ENCODE measurements at places on chromosomes 2 and 18.

DNA sequence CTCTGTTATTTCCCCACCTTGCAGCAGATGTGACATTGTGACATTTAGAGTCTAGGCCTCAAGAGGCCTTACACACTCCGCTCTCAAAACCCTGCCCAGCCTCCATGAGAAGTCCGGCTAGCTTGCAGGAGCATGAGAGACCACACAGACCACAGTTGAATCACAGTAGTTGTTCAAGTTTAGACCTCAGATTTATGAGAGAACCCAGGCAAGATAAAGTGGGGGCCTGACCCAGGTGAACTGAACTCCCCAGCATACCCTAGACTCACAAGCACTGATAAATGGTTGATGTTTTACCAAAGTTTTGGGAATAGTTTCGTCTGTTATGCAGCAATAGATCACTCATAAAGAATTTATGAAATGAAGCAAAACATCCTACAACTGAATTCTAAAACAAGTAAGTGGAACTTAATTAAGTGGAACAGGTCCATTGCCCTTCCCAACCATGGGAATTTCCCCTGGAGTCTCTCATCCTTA lies 4.7 kb upstream of the STAT1 start:
- H3K4me3 ChIP-seq: no peak overlapping the region
- H3K4me1 ChIP-seq: peaks cover 24% of the 10 kb centered on the region
- no peaks in the 10 kb centered on the region for H3K27me3 ChIP-seq
- no peak overlapping the region for H3K27ac ChIP-seq
- no peaks in the 10 kb centered on the region for H3K36me3 ChIP-seq

DNA sequence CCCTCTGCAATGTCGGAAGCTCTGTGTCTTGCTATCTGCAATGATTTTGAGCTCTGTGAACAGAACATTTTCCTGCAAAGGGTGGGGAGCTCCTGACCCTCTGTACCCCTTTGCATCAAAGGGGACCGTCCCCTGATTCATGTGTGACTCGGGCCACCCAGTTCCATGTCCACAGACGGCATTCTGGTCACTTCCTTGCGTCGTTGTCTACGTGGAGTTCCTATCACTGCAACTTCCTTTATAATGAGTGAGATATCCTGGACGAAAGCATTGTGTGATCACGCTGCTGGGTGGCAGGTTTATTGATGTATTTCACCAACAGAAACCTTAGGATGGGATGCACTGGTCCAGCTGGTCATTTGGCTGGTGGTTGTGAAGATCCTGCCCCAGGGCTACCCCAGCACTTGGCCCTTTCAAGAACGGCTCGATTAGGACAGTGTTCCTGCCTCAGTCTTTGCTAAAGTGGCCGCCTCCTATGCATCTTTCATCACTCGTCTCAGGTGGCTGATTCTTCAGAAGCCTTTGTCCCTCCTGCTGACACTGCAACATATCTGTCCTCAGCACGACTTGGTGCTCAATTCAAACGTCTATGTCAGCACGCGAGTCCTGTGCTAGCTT lies 202.7 kb downstream of the ACKR3 start:
- H3K27me3 ChIP-seq: no peaks in the 10 kb centered on the region
- no peak for DNase-seq
- H3K4me3 ChIP-seq: no peak overlapping the region
- H3K27ac ChIP-seq: no peak overlapping the region

GRCh38 chr2:74102516-74102915 lies 45.2 kb downstream of the BOLA3 start:
- H3K36me3 ChIP-seq: peaks cover 8% of the 10 kb centered on the region
- H3K4me1 ChIP-seq: no peaks in the 10 kb centered on the region
- no peak overlapping the region for H3K27ac ChIP-seq
- no peak for DNase-seq
- H3K4me3 ChIP-seq: no peak overlapping the region

DNA sequence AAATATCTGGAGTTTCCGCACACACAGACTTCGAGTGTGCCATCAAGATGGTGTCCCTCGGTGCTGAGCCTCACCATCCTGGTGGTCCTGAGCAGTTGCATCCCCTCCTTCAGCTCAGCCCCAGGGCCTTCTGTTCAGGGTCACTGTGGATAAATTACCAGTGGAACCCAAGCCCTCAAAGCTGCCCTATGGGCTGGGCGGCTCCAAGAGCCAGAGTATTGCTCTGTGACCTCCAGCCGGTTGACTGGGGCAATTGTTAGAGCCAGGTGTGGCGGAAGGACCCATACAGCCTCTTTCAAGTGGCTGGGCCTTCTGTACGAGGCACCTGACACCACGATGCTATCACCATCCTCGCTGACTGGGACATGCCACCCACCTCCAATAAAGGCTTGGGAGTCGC lies 215.5 kb downstream of the GBX2 start:
- H3K36me3 ChIP-seq: no peaks in the 10 kb centered on the region
- no peaks in the 10 kb centered on the region for H3K27me3 ChIP-seq
- no peak overlapping the region for H3K27ac ChIP-seq
- no peak overlapping the region for H3K4me3 ChIP-seq
- H3K4me1 ChIP-seq: no peaks in the 10 kb centered on the region
- DNase-seq: no peak

GRCh38 chr2:96207774-96208142 lies 869 bp downstream of the STARD7 start:
- DNase-seq: no peak
- H3K4me3 ChIP-seq: peak overlapping the region; percentile 77
- H3K27me3 ChIP-seq: no peaks in the 10 kb centered on the region
- H3K4me1 ChIP-seq: peaks cover 59% of the 10 kb centered on the region

Measured in tibial nerve (tissue), 4 donors.